Fibroblast of skin of left biceps (primary cell): ENCODE measurements at places on chromosomes 13 and 19.

DNA sequence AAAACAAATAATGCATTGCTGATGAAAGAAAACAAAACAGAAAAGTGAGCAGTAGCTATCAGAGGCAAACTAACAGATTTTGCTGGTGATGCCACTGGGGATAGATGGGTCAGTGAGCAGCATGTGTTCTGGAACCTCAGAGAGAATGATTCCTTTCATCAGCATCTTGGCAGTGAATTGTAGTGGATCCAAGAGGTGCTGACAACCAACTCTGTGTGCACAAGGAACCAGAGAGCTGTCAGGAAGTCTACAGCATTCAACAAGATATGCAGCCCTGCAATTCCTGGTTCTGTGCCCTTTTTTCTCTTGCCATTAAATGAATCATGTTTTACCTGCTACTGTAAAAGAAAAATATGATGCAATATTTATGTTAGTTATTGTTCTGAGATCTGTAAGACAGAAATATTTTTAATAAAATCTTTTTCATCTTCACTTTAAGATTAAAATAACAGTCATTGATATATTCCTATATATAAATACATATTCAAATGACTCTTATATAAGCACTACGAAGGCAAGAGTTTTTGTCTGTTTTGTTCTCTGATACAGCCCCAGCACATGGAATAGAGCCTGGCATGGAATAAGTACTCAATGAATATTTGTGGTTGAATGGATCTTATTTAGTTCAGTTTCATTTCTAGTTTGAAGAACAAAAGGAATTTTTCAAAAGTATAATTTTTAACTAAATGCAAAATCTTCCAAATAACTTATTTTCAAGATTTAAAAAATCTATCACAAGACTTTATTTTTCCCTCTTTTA is 80.8 kb downstream of the FREM2 start:
- DNase-seq: no peak

GRCh38 chr13:94620286-94620896 is 18.7 kb downstream of the GPR180 start:
- no peak for DNase-seq

GRCh38 chr19:12769689-12770088 is 5.7 kb downstream of the HOOK2 start:
- no peak for DNase-seq

DNA sequence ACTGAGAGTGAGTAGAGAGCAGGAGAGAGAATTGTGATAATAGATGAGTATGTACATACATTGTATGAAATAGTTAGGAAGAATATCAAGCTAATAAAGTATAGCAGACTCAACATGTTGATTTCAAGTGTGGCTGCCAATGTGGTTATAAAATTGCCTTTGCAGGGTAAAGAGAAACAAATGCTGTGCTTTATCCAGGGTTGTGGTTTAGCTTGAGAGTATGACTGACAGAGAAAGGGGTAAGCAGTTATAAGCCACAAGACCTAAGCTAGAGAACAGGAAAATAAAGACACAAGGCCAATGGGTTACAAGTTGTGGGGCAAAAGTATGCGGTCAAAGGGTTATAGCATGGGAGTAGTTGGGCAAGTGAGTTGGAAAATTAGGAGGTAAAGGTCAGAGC is 1217.5 kb downstream of the DIAPH3 start:
- no peak for DNase-seq

DNA sequence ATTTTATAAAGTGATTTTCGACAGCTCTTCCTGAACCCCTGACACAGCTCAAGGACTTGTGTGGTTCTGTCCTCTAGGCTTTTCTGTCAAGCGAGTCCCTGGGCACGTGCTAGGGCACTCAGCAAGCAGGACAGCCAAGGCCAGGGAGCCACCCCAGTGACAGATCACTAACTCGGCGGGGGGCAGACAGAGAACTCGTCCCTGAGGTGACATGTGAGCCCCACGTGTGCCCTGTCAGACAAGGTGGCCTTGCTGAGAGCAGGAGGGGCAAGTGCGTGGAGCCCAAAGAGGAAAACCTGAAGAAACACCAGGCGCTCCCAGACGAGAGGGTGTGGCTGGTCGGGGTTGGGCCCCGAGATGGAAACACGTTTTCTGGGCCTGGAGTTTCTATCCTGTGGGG is 4.9 kb downstream of the ETFB start:
- DNase-seq: no peak

- DNase-seq: no peak
Observed at GRCh38 chr13:106918557-106918860, 350.6 kb upstream of the ARGLU1 start.

GRCh38 chr13:113882716-113883115 is 18.8 kb upstream of the GAS6 start:
- DNase-seq: no peak

DNA sequence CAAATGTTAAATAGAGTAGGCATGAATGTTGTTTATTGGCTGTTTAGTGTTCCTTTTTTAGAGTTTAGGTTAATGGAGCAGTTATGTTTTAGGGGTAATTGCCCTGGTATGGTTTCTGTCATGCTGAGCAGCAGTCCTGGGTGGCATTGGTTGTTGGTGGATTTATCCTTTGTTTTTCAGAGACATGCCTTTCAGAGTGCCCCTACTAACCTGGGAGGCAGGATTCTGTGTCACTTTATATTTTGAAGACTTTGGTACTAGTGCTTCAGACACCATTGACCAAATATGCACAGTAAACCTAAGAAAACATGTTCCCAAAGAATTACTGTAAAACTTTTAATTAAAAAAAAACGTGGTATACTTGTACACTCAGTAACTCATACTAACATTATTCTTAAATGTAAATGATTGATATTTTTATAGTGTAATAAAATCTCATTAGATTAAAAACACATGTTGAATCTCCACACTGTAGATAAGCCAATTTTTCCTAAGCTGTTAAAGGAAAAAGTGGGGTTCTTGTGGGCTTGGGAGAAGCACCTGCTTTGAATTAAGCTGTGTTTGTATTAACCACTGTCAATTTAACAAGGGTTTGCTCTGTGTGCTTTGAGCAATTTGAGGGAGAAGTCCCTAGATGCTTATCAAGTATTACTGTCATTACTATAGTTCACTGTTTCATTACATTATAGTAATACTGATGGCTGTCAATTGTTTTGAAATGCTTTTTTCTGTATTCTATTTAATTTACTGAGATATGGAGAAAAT is 133.2 kb downstream of the LMO7 start:
- peak; percentile 76 for DNase-seq

GRCh38 chr19:4454747-4455718 is 2.6 kb downstream of the UBXN6 start:
- DNase-seq: peak; percentile 28

GRCh38 chr19:29428071-29428470 is 97.7 kb upstream of the VSTM2B start:
- no peak for DNase-seq

DNA sequence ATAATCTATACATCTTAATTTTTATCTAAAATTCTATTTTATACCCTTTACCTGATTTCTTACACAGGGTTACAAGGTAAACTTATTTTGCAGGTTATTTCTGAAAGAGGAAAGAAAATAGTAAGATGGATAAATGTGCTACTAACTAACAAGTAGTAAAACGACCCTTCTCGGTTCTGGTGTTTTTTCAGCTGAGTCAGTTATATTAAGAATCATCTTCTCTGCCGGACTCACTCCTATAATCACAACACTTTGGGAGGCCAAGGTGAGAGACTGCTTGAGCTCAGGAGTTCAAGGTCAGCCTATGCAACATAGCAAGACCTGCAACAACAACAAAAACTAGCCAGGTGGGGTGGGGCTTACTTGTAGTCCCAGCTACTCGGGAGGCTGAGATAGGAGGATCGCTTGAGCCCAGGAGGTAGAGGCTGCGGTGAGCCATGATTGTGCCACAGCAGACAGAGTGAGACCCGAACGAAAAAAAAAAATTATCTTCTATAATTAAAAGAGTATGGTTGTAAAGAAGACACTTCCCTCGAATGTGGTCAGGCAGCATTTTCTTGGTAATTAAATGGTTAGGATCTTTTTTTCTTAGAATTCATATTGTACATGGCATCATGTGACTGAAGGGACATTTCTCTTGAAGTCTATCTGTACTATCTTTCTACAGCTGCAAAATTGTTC is 27.9 kb upstream of the RCBTB2 start:
- DNase-seq: no peak

DNA sequence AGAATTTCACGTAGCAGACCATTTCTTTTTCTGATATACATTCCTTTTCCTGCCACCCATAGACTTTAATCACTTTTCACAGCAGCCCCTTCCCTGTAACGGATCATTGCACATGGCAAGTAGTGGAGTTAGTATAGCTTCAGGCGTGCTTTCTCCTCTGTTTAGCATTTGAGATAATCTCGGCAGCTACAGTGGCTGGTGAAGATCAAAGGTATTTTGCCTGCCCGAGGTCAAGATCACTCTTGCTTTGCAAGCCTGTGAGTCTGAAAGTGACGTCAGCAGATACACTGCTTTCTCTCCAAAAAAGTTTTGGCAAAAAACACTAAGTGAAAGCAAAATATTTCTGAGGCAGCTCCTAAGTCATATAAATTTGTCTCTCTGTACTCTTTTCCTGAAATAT is 260.0 kb downstream of the NDFIP2 start:
- DNase-seq: no peak

DNA sequence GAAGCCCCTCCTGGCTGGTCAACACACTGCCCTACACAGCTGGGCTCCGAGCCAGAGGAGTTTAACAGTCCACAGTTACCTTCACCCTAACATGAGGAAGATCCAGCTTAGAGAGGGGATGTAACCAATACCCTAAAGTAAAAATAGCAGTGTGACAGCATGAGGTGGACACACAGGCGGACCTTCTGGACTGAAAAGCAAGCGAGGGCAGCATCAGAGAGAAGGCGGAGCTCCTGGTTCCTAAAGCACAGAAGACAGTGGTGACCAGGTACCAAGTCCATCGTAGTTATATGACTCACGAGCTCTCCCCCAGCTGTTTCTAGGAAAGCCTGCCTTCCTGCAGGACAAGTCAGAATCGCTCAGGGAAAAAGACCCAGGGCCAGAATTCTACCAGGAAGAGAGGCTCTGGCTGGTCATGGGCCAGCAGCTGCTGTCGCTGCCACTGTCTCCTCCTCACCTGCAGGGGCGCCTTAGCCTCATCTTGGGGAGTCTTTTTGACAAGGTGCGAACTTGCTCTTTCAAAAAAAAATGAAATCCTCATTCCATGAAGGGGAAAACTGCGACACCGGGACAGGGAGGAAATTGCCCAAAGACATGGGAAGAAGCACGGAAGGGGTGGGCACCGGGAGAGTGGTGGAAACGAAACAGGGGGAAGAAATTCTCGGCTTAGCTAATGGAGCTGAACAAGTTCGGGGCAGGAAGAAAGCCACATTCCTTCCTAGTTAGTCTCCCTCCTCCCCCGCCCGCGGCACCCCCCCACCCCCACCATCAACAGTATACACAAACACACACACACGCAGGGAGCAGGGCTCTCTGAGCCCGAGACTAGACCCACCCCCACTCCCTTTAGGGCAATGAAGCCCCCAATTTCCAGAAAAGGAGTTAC is 1.7 kb downstream of the ELL start:
- DNase-seq: peak; percentile 36

DNA sequence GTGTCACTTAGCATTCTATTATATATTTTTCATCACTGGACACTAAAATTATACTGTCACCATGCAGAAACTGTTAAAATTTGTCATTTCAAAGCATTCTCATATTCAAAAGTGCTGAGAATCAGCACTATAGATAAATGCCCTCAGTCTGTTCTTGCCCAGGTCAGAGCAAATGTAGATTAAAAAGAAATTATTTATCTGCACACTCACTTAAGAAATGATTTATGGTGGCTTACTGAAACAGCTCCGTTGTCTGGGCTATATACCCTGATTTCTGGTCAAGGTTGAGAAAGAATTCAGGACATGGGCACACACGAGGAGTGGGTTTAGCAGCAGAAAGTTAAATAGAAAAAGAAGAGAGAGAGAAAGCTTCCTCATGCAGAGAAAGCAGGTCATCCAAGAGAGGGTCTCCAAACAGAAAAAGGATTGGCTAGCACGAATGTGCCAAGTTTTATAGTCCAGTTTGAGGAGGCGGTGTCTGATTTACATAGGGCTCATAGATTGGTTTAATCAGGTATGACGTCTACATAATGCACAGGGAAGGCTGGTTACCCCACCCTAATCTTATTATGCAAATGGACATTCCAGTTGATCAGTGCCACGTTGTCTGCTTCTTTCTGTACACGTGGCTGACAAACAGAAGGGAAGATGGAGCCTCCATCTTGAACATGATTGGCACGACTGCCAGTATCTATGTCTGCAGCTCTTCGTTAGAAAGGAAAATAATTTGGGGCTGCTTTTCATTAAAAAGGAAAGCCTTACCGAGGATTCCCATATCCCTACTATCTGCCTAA is 47.3 kb upstream of the N4BP2L1 start:
- DNase-seq: no peak

DNA sequence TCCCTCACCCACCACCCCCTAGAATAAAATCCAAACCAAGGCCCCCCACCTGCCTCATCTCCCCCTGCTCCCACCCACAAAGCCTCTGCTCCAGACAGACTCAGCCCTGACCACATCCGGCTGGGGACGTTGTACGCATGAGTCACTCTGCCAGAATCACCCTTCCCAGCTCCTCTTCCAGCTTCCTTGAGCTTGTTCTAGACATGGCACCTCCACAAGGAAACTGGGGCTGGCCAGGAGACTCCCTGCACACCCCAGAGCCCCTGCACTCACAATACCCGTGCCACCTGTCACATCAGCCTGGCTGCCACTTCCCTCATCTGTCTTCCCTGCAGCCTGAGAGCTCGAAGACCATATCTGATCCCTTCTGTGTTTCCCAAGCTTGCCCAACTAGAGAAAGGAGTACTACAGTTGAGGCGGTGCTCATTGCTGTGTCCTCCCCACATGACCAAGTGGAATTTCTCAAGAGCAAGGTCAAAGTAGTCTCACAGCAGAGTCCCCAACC is 9.7 kb downstream of the DEDD2 start:
- peak; percentile 26 for DNase-seq

DNA sequence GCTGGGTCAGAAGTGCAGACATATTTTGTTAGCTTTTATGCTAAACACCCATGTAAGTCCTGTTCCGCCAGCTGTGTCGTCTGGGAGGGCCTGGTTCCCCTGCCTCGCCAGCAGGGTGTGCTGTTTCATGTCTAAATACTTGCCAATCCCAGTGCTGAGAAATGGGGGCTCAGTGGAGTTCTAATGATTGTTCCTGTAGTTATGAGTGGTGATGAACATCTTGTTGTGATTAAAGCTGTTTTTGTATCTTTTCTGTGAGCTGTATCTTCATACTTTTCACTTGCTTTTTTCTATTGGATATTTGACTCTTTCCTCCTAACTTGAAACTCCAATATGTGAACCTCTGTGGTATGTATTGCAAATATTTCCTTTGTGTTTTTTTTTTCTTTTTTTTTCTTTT is 32.7 kb downstream of the KDM4B start:
- DNase-seq: peak; percentile 81

- DNase-seq: peak; percentile 78
Observed at GRCh38 chr13:47859165-47859564, 141.9 kb downstream of the SUCLA2 start.
